ENCODE measurements at places on chromosomes 7 and 10. TPM values are rescaled to one million over a fixed set of nuclear protein-coding genes. Genes with fewer than 3 reads are reported as not detected.

The MEIG1 gene
- not detected for total RNA-seq

The C7orf33 gene
- total RNA-seq, result not detected

The TRPV6 gene
- total RNA-seq, result 1.6 TPM

The PDSS1 gene
- total RNA-seq, result 4.0 TPM

The RAMP3 gene
- 87.2 TPM for total RNA-seq

The PSD gene
- 0.24 TPM for total RNA-seq

The PLXNA4 gene
- 8.3 TPM for total RNA-seq

The CALD1 gene
- 141 TPM for total RNA-seq

The FAM237B gene
- total RNA-seq, result not detected

The AKR1E2 gene
- total RNA-seq, result 18.5 TPM

The TMEM254 gene
- total RNA-seq, result 12.2 TPM

The EN2 gene
- total RNA-seq, result 0.29 TPM

The CALCR gene
- total RNA-seq, result not detected

The LRIT1 gene
- not detected for total RNA-seq

The CXCL12 gene
- total RNA-seq, result 88.0 TPM

The FAM25A gene
- total RNA-seq, result not detected

The STX1A gene
- 7.4 TPM for total RNA-seq

The LIPF gene
- total RNA-seq, result not detected

The SFXN2 gene
- total RNA-seq, result 5.1 TPM

The CCDC201 gene
- not detected for total RNA-seq

The VSTM2A gene
- total RNA-seq, result not detected

The ERVW-1 gene
- not detected for total RNA-seq

The CAMK2B gene
- total RNA-seq, result 19.3 TPM

The IMPDH1 gene
- total RNA-seq, result 21.9 TPM

The IDI1 gene
- total RNA-seq, result 67.2 TPM

The PTN gene
- total RNA-seq, result 40.3 TPM

The STK31 gene
- 0.39 TPM for total RNA-seq

The SLC26A3 gene
- total RNA-seq, result 0.45 TPM

The GNGT1 gene
- total RNA-seq, result not detected

The MRPL43 gene
- 135 TPM for total RNA-seq

The EPHA1 gene
- total RNA-seq, result 22.4 TPM

The CLRN3 gene
- total RNA-seq, result not detected

The SLC26A5 gene
- total RNA-seq, result 1.9 TPM

The AEBP1 gene
- 65.1 TPM for total RNA-seq

The C10orf105 gene
- total RNA-seq, result not detected

The PARP12 gene
- total RNA-seq, result 37.4 TPM

The AQP1 gene
- total RNA-seq, result 197 TPM

The SNCG gene
- 31.0 TPM for total RNA-seq
